Activated CD4-positive, alpha-beta T cell treated with anti-CD3 and anti-CD28 coated beads, Interleukin-10, Interleukin-2, amounts not matched to agents 100 ng/mL and 50 ng/mL, durations not matched to agents 16 hours and 8 hours (primary cell): ENCODE measurements at places on chromosomes 3 and 15.

DNA sequence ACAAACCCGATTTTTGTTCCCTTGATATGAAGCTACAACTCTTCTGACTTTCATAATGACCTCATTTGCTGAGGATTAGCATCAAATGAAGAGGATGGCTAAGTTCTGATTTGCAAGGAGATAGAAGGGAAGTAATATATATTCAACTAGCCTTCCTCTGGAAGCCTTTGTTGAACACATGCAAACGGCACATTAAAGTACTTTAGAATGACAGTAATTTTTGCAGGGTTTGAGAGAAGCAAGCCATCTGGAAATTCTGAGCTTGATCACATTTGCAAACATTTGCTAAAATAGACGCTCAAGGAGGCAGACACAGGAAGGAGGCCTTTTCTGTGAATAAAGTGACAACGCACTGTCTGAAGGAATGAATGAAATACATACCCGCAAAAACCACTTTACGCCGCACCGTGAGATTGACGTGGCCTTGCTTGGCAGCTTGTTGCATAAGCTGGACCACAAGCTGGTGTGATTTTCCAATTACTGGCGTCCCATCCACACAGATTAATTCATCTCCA is 657.2 kb downstream of the MAGI1 start:
- DNase-seq, result no peak

GRCh38 chr15:66472176-66472999 is 25.2 kb downstream of the SNAPC5 start:
- DNase-seq, result peak; percentile 56

DNA sequence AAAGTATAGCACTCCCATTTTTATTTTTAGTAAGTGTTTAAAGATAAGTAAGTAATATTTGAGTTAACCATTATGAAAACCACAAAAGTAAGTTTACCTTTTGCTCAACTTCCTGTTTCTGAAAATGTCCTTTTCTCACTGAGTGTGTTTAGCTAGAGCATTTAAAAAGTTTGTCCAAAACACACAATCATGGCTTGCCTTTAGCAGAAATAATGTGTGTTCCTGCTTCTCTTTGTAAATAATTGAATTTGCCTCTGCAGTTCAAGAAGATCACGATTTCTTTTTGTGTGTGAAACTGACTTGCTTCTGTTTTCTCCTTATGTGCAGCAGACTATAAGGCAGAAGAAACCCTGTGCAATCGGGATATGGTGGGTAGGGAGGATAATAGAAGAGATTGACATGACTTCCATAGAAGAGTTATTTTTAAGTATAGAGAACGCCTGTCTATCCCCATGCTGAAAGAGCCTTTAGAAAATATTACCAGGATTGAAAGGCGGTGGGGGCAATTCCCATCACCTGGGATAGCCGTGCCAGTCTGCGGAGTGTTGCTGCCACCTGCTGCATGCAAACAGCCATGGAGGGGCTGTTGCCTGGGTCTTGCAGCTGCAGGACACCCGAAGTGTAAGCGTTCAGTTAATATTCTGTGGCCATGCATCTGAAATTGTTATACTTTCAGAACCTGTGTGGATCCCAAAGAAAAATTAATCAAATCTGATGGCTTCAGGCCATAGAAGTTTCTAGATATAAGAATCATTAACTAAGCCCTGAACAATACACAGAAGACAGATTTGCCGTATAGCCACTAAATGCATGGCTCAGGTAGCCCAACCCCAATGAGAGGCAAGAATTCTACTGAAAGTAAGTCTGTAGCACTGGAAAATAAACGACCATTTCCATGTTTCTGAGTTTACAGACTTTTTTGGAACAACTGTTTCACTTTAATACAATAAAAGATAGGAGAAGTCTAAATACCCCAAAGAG is 2.4 kb upstream of the CD96 start:
- peak; percentile 84 for DNase-seq

DNA sequence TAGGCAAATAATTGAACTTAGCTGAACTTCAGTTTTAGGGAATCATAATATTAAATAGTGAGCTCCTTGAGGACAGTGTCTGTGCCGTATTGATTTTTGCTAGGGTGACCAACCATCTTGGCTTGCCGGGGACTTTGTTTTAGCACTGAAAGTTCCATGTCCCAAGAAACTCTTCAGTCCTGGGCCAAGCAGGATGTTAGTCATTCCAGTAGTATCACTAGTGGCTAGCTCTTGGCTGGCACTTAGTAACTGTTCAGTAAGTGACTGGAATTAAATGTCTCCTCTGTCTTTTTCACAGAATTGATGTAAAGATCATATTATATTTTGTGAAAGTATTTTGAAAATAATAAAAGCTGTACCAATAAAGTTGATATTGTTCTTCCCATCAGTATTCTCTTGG is 42.3 kb downstream of the RSRC1 start:
- peak; percentile 63 for DNase-seq

GRCh38 chr3:125289429-125289981 is 77.0 kb upstream of the SLC12A8 start:
- DNase-seq, result no peak

DNA sequence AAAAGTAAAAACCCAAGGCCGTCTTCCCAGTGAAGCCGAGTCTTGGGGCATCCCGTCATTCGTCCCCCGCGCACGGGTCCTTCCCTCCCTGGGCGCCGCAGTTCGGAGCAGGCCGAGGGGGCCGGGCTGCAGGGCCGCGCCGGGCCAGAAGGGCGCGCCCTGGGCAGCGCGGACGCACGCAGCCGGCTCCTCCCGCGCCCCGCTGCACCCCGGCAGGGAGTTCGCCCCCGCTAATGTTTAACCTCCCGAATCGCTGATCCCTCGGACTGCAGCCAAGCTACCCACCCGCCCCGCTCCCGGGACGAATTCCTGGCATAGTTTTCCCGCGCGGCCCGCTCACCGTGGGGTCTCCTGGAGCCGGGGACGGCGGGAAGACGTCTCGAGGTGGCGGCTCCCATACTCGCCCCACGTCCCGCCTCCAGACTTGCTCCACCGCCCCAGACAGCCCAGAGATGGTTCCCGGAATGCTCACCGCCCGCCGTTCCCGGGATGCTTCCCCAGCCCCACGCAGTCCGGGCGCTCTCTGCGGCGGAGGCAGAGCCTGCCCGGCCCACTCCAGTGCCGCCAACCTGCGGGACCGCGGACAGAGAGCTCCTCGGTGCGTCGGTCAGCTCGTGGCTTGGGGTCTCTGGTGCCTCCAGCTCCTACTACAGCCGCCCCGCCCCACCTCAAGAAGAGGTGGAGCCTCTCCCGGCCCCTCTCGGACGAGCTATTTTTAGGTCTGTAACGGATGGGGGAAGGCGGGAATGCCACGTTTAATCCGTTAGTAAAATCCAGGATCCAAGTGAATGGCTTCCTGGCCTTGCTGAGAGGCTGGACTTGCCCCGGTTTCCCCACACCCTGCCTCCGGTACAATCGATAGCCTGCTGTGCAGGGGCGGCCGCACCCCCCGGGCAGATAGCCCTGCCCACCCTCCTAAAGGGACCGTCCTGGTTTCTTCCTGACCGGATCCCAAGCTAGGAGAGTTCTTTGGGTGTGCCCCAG is at the start of gene DZIP1L:
Gene DZIP1L, minus strand, starts transcription at position 621 of the 984 bp plus-strand sequence. CDS start 11,637 bp downstream, outside the sequence.
- peak; percentile 43 for DNase-seq

GRCh38 chr15:51499379-51499976 is 123.1 kb downstream of the DMXL2 start:
- peak; percentile 25 for DNase-seq

- DNase-seq, result peak; percentile 61
Observed at GRCh38 chr3:155753038-155753639, 8.3 kb upstream of the PLCH1 start.

GRCh38 chr3:33646406-33646805 is 71.6 kb downstream of the CLASP2 start:
- no peak for DNase-seq

DNA sequence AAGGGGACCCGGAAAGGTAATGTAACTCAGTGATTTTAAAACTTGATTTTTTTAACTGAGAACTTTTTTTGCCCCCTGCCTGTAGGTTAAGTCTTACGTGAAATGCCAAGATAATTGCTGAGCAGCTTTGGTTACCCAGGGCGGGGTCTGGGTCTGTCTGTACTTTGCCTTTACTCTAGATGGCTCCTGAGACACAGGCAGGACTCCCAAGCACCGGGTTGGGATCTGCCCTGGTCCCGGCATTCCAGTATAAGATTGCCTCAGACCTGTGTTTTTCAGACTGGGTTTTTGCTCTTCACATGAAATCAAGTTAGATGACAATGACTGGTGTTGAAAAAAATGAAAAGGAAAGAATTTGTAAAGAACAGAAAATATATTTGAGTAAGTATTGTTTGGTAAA is 40.3 kb downstream of the WDR76 start:
- DNase-seq, result no peak

DNA sequence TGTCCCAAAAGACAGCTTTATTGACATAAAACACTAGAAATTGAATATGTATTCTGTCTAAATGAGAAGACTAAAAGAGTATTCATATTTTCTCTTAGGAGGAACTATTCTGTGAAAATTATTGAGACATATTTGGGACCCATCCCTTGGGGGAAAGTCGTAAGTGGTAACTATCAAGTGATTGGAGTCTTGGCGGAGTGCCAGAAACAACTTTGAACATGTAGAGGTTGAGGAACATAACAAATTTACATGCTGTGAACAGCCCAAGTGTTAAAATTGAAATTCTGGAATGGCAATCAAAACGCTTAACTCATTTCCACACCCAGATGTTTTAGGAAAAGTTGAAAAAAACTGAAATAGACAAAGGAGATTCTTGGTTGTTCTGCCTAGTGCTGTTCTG is 1034.6 kb downstream of the NSUN3 start:
- DNase-seq, result no peak

DNA sequence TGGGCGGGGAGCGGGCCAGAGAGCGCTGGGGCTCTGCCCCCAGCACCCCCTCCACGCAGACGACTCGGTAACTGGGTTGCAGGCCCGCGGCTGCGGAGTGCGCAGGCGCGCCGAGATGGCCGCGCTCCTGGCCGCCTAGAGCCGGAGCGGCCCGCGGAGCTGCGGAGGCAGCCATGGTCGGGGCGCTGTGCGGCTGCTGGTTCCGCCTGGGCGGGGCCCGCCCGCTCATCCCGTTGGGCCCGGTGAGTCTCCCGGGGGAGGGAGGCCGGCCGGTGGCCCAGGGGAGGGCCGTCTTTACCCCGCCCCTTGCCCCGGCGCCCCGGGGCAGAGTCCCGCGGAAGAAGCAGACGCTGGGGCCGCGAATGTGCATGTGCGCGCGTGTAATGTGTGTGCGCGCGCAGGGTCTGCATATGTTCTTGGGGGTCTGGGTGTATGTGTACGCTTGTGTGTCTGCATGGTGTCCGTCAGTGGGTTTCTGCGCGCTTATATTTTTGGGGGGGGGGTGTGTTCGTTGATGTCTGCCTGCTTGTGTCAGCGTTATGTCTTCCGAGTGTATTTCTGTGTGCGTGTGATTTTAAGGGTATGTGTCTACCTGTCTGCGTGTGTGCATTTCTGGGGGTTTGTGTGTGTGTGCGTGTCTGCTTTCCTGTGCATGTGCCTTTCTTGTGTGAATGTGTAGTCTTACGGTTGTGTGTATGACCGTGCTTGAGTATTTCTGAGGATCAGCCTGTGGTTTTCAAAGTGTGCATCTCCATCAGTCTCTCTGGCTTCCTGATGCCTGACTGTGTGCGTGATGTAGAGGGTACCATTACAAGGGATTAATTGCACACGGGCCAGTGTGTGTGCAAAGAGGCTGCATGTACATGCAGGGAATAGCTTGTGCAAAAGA is at the start of gene ABHD14A:
Gene ABHD14A, plus strand, starts transcription at position 102 of the 889 bp plus-strand sequence. Its CDS starts 72 bp downstream, at position 174.
- peak; percentile 82 for DNase-seq

GRCh38 chr3:186566772-186567071 is 417 bp downstream of the TBCCD1 start:
- no peak for DNase-seq

- DNase-seq, result peak; percentile 52
Observed at GRCh38 chr3:38655708-38656300, 6.3 kb upstream of the SCN5A start.

DNA sequence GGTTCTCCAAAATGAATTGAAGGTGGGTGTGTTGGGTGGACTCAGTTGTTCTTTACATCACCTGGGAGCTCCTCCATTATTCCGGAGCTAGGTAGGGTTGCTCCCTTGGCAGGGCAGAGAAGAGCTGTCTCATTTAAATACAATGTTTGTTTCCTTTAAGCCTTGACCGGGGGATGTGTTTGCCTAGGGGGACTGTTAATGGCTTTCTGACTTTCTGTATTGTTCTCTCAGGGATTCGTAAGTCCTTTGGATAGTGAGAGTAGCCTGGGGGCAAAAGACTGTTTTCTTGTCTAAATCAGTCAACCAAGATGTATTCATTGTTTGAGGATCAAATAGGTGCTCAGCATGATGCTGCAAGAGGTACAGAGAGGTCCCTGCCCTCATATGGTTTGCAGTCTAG is 71.1 kb downstream of the CDAN1 start:
- no peak for DNase-seq

- peak; percentile 93 for DNase-seq
Observed at GRCh38 chr15:63487076-63487757, 17.2 kb upstream of the USP3 start.

DNA sequence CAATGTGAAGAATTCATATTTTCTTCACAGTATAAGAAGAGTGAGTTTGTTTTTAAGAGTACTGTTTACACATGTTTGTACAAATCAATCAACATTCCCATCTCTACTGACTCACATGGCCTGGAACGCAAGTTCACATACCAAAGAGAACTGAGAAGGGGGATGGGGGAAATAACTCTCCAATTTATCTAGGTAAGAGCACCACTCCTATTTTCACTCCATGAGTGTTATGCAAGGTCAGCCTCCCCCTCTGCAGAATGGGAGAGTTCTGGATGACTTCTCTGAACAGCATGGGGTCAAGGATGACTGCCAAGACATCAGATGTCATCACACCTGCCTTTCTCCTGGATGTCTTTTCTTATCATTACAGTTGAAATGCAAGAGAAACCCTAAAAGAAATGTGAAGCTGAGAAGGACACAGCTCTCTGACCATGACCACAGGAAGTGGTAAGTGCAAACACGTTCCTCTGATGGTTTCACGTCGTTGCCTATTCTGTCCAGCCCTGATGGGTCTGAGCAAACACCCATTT is 95.2 kb downstream of the SEMA6D start:
- DNase-seq, result peak; percentile 4

DNA sequence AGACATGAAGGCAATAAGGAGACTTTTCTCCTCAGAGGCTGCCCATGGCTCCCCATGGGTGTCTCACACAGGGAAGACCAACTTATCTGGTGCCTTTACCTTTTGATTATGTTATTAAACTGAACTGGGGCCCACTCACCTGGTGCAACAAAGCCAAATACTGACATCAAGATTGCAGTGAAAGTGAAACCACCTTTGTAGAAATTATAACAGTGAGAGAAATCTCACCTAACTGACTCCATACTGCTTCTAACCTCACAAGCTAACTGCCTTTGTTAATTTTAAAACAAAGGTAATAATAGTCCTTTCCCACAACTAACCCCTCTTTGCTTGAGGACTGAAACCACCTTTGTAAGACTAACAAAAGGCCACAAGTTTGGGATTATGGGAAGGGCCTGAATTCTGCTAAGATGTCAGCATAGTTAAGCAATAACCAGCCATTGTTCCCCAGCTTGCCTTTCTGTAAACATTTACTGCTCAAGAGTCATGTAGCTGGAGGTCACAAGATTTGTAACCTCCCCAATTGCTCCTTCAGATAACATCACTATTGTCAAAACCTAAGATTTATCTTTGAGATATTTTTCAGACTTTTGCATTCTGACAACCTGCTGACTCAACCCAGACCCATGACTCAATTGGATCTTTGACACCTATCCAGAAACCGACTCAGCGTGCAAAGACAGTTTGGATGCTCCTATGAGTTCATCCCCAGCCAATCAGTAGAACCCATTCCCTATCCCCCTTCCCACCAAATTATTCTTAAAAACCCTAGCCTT is 420.3 kb upstream of the CFAP20DC start:
- DNase-seq, result peak; percentile 91

GRCh38 chr3:142256712-142257333 is 31.4 kb upstream of the GK5 start:
- no peak for DNase-seq

GRCh38 chr3:141127344-141128125 is 76.4 kb downstream of the SPSB4 start:
- no peak for DNase-seq
